Endothelial cell of umbilical vein (primary cell): ENCODE measurements at places on chromosomes 2 and 18. TPM values are rescaled to one million over a fixed set of nuclear protein-coding genes. Genes with fewer than 3 reads are reported as not detected.

GRCh38 chr2:40953341-40953740 lies 501.5 kb upstream of the SLC8A1 start:
- DNase-seq = no peak

DNA sequence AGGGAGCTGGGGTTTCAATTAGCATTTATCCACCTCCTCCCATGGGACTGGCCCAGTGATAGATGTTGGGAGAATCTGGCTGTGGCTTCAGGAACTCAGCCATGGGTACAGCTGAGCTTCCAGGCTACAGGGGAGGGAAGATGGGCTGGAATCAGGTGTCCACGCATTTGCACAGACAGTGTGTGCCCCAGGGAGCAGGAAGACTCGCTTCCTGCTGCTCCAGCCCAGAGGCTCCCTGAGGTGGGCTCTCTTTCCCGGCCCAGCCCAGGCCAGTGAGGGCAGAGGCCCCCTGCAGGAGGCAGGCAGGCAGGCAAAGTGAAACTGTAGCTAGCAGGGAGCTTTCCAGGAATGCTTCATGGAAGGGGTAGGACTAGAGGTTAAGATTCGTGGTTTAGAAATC lies 28.7 kb downstream of the DYSF start:
- DNase-seq = no peak

DNA sequence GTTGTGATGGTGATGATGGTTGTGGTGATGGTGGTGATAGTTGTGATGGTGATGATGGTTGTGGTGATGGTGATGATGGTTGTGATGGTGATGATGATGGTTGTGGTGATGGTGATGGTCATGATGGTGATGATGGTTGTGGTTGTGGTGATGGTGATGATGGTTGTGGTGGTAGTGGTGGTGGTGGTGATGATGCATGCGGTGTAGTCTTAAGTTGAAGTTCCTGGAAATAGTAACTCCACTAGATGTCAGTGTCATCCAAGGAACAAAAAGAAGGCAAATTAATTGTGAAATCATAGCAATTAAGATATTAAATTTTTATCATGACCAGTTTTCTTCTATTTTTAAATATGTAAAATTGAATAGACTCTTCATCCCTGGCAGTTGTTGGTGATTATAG lies 309.2 kb downstream of the AGAP1 start:
- DNase-seq = peak; percentile 43

DNA sequence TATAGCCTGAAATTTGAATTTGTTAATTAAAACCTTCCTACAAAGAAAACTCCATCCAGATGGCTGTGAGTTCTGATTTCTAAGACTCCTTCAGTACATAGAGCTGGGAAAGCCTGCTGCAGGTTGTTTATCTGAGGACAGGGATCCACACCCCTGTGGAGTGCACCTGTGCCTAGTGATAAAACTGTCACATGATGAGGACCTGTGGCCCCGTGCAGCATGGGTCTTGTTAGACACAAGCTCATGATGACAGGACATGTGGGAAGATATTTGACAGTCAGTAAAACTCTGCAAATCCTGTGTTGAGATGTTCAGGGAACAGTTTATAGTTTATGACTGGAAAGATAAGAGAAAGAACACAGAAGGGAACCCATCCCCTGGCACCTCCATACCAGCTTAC lies 133.2 kb upstream of the TMEM18 start:
- no peak for DNase-seq

The LYPD1 gene
- polyA plus RNA-seq = 105 and 121 TPM in 2 replicates

The MC5R gene
- polyA plus RNA-seq = not detected in 2 replicates

The KCNE4 gene
- 0.01 and 0.02 TPM in 2 replicates for polyA plus RNA-seq
